Stimulated activated CD4-positive, alpha-beta T cell treated with anti-CD3 and anti-CD28 coated beads, Interleukin-1b, Interleukin-23, amount 100 ng/mL, for 4 hours (primary cell): ENCODE measurements at places on chromosomes 4 and X.

DNA sequence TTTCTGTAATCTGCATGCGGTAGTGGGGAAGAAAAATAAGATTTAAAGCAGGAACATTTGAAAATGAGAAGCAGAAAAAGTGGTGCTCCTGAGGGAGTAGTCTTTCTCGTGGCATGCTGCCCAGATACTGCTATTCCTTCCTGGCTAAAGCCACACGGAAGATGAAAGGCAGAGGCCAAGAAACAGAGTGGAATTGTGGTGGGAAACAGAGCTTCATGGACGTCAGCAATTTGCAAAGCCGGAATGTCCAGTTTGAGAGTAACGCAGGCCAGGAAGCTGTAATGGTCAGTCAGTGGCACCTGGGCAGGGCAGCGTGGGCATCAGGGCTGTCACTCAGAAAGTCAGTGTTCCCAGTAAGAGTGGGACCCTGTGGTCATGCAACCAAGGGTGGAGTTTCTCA, 63.7 kb upstream of the FMR1 start:
- DNase-seq, result no peak

DNA sequence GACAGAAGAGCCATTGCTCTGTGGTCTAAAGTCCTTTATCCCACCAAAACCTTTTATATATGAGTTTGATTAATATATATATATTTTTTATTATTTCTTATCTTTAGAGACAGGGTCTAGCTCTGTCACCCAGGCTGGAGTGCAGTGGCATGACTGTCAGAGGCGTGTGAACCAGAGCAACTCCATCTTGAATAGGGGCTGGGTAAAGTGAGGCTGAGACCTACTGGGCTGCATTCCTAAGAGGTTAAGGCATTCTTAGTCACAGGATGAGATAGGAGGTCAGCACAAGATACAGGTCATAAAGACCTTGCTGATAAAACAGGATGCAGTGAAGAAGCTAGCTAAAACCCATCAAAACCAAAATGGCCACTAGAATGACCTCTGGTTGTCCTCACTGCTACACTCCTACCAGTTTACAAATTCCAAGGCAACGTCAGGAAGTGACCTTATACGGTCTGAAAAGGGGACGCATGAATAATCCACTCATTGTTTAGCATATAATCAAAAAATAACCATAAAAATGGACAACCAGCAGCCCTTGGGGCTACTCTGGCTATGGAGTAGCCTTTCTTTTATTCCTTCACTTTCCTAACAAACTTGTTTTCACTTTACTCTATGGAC, 10.5 kb downstream of the TBCK start:
- DNase-seq, result no peak

DNA sequence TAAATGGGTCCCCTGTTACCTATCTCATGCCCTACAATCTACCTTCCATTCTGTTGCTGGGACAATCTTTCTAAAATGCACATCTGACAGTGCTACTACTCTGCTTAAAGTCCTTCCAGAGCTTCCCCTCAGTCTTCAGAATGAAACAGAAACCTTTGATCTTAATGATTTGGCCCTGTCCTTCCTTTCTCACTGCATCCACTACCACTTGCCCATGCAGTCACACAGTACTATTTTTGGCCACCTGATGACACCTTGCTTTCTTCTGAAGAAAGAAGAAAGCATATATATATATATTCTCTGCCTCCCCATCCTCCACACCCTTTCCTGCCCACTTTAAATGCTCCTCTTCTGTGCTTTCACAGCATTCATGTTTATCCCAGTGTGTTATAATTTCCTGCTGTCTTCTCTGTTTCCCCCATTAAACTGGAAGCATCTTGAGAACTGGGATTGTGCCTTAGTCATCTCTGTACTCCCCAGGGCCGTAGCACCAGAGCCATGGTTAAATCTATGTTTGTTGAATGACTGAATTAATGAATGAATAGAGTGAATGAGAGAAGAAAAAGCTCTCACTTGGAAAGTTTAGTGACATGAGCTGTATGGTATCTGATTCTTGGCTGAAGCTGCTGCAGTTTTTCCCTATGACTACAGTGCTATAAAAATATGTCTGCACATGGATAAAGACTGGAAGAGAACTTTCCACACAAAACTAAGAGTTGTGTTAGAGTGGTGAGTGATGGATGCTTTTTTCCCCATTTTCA, 56.2 kb downstream of the RTL9 start:
- DNase-seq, result no peak

DNA sequence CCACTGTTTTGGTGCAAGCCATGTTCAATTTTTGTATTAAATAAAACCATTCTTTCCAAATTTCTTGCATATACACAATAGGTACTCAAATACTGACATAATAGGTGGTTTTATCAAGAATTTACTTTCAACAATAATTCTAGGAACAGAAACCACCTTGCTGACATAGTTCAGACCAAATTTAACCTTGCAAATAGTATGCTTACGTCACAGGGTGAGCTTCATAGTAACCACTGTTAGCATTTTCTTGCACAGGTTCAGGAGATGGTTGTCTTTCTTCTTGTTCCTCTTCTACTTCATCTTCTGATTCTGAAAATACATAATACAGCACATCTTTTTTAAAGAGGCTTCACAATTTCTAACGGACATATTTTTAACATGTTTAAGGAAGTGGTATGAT, 17.6 kb downstream of the G3BP2 start:
- DNase-seq, result no peak

- DNase-seq, result peak; percentile 75
These were observed at the start of gene PDK3 for GRCh38 chrX:24464836-24465531. TSS of gene PDK3 (plus strand) at chrX:24465286. CDS start at chrX:24465456, 170 bp downstream.

- no peak for DNase-seq
These were observed 14.5 kb downstream of the TSPAN7 start for GRCh38 chrX:38575888-38576287.

GRCh38 chr4:16225167-16225862, 956 bp downstream of the TAPT1 start:
- DNase-seq, result no peak

DNA sequence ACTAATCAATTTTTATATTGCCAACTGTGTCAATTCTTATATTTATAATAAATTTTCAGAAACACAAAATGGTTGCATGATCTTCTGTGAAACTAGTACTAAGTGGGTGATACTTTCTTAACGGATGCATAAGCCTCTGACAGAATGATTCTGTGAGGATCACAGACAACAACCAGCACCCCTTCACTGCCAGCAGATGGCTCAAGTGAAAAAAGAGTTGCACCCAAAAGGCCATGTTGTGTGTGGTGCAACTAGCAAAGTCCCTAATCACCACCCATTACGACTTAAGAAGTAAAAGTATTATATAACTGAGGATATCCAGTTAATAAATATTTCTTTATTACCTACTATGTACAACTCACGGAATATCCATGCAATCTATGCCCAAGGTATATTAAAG, 334.0 kb downstream of the PCDH19 start:
- DNase-seq, result no peak

- no peak for DNase-seq
These were observed 58.8 kb upstream of the CLNK start for GRCh38 chr4:10743357-10743756.

DNA sequence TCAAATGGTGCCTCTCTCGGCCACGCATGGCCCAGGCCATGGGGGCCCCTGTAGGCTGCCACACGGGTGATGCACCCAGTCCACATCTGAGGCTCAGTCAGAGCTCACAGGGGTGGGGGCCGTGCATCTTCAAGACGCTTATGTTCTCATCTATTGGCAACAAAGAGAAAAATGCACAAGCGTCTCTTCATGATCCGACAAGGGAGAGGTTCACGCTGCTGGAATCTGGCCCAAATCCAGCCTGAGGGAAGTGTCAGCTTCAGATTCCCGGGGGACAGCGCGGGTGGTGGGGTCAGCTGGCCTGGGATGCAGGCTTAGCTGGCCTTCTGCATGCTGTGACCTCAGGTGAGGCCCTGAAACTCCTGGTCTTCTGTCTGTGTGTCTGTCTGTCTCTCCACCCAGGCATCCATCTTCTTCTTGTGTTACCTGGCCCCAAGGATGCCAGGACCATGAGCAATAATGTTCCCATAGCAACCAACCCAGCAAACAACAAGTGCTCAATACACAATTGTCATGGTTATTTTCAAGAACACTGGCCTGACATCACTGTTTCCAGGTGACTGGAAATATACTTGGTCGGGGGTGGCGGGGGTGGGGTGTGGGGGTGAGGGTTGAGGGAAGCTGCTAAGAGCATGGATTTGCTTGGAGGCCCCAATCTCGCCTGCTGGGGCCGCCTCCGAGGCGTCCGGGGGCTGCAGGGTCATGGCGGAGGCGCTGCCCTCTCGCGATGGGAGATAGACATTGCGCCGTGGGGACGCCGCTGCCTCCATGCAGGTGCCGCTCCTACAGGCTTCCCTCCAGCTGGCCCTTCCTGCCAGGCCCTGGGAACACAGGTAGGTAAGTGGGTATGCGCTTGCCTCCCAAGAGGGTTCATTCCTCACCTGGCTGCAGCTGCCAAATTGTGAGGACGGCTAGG, 48.3 kb downstream of the ABLIM2 start:
- no peak for DNase-seq

DNA sequence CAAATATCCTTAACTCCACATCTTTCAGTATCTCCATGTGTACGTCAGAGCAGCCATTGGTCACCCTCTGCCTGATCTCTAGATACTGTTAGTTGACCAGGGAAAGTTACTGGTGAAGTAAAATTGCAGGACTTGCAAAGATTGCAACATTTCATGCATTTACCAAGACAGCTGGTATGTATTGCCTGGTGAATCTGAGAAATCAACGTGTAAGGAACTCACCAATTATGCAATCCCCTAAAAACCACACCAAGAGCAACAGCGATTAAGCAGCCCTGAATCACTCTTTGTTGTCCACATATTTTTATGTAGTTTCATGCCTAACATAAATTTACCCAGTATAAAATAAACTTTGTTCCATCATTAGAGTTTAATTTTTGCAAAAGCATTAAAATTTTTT, 271.2 kb downstream of the NLGN4X start:
- no peak for DNase-seq

DNA sequence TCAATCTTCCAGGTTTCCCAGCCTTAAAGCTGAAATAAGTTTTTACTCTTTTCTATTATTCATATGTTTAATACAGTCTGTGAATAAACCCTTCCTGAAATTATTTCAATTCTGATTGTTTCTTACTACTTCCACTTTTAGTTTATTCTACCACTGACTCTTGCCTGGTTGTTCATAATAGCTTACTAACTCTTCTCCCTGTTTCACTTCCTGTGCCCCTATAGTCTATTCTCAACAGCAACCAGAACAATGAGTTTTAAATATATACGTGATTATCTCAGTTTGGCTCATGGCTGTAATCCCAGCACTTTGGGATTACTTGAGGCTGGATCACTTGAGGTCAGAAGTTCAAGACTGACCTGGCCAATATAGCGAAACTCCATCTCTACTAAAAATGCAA, 408.0 kb upstream of the SPOCK3 start:
- no peak for DNase-seq

DNA sequence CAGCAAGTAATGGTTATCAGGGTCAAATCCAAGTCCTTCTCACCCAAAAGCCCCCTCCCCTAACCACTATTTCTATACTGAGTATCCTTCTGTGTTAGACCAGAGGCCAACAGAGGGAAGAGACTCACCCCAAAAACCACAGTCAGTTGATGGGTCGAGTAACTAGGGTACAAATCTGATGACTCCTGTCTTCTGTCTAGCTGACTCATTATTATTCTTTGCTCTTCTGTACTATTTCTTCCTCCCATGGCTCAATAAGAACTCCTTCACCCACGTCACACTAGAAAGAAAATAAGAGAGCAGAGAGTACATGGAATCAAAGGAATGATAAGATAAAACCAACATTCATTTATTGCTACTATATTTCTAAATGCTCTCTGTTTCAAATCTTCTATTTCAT, 2.0 kb downstream of the RAB40A start:
- no peak for DNase-seq

DNA sequence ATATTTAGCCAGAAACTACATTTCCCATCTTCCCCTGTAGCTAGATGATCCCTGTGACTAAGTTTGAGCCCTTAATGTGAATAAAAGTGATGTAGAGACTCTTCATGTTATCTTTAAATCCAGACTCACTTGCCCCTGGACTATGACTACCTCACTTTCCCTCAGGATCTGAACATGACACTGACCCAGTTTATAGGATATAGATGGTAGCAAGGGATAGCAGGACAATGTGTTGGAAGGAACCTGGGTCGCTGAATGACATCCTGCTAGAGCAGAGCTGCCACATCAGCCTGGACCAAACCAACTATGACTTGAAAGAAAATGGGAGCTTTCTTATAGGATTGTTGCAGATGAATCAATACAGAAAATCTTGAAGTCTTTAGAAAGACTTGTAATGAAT, 138.2 kb downstream of the PACRGL start:
- no peak for DNase-seq

GRCh38 chr4:86981789-86982188, 47.0 kb downstream of the AFF1 start:
- DNase-seq, result no peak
